Activated CD4-positive, alpha-beta T cell treated with anti-CD3 and anti-CD28 coated beads, Interleukin-2, amount 10 ng/mL, durations not matched to agents 7 days and 5 days (primary cell): ENCODE measurements at places on chromosomes 4 and X.

- no peak for DNase-seq
Measured at GRCh38 chr4:125231661-125232060, 83.1 kb upstream of the FAT4 start.

GRCh38 chr4:16967722-16968121 is 69.3 kb upstream of the LDB2 start:
- no peak for DNase-seq

DNA sequence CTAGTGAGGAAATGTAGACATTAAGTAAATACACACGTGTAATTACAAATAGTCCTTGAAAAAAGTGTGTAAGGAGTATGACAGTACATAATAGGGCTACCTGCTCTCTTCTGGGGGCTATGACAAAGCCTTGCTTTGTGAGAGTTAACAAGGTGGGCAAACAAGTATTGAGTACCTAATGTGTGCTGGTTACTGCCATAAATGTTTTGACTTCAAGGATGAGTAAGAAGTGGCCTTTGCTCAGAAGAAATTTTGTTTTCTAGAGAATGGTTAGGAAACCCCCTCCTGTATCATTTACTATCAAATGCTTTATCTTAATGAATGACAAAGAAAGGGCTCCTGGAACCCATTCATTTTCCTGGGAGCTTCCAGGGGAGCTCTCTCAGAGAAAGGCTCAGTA is 167.0 kb upstream of the CASK start:
- no peak for DNase-seq

- no peak for DNase-seq
Measured at GRCh38 chr4:88171206-88171605, 12.8 kb upstream of the ABCG2 start.

- DNase-seq, result no peak
Measured at GRCh38 chr4:94724016-94724790, 33.6 kb upstream of the BMPR1B start.

DNA sequence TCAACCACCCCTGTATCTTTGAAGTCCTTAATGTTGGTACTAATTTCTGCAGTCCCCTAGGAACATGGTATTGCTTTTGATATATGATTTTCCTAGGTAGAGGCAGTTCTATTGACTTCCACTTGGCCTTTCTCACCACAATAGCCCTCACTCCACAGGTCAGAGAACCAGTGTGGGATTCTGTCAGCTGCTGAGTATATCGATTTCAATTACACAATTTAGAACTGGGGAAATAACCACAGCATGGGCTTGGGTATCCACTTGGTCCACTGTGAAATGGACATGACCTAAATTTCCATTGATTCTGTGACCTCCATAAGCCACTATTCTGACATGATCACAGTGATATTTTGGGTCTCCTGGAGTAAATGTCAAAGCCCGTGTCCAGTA is 62.3 kb downstream of the KANTR start:
- no peak for DNase-seq

DNA sequence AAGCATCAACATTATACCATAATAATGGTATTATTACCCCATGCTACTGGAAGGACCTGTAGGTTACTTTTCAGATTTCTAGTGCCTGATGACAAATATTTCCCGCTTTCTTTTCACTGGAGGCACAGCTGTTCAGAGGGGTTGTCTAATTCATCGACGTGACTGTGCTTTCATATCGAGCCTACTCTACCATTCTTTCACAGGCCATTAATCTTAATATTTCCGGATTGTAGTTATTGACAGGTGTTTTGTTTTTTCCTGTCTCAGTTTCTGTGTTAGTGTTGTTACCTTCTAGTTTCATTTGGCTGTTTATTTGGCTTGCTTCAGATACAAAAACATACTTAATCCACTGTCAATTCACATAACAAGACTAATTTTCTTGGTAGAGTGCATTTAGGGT is 330.9 kb downstream of the SPOCK3 start:
- DNase-seq, result no peak
